Psoas muscle (tissue), 8 donors: ENCODE measurements at places on chromosomes 6 and 20. TPM values are rescaled to one million over a fixed set of nuclear protein-coding genes. Genes with fewer than 3 reads are reported as not detected.
A peak's percentile ranks its signal among the peaks of the same experiment; 100 is the strongest.

The CLIC1 gene
- 20.6 TPM for polyA plus RNA-seq

The ABHD16B gene
- polyA plus RNA-seq, result 0.04 TPM

DNA sequence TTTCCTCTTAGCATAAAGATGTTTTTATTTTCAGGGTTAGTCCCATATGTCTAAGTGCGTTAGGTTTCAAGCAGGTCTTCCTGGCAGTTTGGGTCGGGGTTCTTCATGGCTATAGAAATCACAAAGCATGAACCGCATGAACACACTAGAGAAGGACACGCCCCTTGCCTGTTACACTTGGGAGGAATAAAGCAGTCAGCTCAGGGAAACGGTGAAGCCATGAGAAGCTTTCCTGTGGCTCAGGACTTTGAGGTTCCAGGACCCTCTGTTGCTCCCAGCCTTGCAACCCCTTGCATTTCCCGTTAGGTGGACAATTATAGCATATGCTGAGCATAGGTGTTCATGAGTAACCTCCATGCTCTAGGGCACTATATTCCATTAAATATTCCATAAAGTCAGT, 96.7 kb downstream of the SYCP2 start:
- no peak for DNase-seq

- no peak for DNase-seq
Measured at GRCh38 chr20:57513199-57513598, 11.7 kb downstream of the CTCFL start.

DNA sequence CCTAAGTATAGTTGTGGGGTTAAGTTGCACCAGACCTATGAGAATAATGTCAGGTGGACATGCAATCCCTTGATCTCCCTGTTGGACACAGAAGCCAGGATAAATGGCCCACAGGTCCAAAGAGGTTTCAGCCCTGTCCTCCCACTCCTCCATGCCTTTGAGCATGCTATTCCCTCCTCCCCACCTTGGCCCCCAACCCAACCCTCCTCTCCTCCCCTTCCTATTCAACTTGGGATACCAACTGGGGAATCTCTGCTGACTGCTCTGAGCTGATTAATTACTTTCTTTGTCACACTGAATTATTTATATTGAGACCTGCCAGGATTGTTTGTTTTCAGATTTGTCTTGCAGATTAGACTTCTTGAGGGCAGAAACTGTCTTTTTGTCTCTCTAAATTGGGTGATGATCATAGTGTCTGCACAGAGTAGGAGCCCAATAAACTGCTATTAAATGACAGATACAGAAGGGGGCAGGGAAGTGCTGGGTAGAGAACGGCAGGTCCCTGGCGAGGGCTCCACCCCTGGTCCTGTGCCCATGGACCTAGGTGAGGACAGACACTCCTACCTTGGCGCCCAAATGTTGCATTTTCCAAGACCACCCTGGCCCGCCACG, 120.9 kb downstream of the UNC5CL start:
- no peak for DNase-seq

DNA sequence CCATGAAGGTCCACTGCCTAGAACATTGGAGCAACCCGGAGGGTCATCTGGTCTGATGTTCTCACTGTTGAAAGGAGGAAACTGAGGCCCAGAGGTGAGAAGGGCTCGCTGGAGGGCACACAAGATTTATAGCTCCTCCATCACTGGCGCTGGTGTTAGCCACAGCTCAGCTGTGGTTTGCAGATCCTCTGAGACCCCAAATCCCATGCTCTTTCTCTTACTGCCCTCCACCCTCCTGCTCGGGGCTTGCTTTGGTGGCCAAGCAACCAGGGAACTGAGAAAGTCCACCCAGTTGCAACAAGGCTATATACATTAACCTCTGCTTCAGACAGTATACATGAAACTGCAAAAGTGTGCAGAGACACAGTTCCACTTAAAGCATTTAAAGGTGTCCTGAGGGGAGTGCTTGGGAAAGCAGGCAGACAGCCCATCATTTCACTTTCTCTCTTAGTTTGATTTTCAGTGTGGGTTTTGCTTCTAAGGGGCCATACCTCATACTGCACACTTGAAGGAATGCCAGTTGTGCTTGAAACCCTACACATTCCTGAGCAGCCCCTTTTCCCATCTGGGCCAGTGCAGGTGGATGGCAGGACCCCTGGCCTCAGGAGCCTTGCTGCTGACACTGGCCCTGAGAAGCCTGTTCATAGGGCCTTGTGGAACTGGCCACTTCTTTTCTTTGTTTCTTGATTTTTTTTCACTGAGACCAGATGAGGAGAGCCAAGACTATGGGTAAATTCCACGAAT, 347.6 kb downstream of the CDC5L start:
- DNase-seq, result no peak

DNA sequence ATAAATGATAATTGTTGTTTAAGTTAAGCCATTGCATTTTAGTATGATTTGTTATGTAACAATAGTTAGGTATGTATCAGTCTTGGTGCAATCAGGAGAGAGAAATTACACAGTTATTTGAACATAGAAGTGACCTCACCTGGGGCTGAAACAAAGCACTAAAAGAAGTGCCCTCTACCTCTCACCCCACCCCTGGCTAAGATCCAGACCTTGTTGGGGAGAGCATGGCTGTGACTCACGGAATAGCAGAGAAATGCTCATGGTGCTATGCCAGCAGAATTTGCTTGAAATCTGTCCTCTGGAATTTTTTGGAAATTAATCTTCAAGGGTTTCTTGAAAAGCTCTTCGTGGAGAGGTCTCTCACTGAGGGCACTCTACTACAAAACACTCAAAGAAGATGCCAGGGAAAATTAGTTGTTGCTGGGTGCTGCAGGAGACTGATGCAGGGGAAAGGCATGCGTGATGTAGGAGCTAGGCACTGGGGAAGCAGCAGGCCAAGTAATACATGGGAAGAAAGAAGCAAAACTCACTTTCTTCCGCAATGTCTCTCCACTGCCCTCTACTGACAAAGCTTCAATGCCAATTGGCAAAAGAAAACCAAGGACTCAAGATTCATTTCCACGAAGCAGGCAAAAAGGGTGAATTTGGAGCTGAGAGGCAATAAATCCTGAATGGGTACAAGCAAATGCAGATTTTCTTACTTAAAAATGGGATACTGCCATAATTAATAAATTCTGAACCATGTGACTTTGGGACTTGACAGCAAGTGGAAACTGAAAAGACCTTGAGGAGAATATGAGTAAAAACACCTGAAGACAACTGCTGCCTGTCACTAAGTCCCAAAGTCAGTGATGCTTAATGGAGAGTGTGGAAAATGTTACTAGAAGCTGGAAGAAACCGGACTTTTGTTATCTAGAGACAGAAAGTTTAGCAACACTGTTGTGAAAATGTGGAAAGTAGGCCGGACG, 136.3 kb upstream of the ZNF184 start:
- no peak for DNase-seq

GRCh38 chr6:7805078-7805849, 79.4 kb downstream of the BMP6 start:
- DNase-seq, result no peak

GRCh38 chr6:72371473-72371872, 250.4 kb upstream of the KCNQ5 start:
- DNase-seq, result no peak

The DNAH8 gene
- not detected for polyA plus RNA-seq

The C4A gene
- polyA plus RNA-seq, result 3.2 TPM

The HAO1 gene
- not detected for polyA plus RNA-seq

DNA sequence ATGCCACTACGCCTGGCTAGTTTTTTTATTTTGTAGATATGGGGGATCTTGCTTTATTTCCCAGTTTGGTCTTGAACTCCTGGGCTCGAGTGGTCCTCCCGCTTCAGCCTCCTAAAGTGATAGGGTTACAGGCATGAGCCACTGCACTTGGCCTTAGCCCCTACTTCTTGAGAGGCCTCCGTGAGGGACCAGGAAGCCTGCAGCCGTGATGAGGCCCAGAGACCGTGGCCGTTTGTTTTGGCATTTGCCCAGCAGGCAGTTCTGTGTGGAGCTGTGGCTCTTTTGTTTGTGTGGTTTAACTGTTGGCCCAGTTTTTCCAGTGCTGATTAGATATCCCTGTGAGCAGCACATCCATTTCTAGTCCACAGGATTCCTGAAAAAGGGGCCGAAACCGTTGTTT, 39.8 kb downstream of the SRSF3 start:
- no peak for DNase-seq

DNA sequence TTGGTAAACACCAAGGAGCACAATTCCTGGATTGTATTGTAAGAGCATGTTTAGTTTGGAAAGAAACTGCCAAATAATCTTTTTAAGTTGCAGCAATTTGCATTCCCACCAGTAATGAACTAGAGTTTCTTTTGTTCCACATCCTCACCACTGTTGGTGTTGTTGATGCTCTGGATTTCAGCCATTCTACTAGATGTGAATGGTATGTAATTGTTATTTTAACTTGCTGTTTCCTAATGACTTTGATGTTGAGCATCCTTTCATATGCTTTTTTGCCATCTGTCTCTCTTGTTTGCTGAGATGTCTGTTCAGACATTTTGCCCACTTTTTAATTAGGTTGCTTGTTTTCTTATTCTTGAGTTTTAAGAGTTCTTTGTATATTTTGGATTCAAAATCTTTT, 1654.1 kb downstream of the GRIK2 start:
- DNase-seq, result no peak

The DUSP15 gene
- polyA plus RNA-seq, result 0.04 TPM

The LY6G6C gene
- polyA plus RNA-seq, result not detected

DNA sequence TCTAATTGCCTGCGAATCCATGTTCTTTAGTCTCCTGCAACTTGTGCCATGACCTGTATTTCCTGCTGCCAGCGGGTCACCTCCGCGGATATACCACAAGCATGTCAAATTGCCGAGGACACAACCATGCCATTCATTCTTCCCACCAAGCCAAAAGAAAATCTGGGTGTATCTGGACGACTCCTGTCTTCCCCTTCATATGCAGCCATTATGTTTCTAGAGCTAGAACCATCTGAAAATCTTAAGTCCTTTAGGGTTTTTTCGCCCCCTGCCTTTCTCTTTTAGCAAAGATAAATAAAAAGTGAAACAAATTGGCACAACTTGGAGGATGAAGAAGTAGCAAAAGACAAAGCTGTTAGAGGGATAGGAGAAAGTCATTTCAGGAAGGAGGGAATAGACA, 242.6 kb downstream of the ARID1B start:
- no peak for DNase-seq

- no peak for DNase-seq
Measured at GRCh38 chr6:90038961-90039653, 144.8 kb downstream of the GJA10 start.

DNA sequence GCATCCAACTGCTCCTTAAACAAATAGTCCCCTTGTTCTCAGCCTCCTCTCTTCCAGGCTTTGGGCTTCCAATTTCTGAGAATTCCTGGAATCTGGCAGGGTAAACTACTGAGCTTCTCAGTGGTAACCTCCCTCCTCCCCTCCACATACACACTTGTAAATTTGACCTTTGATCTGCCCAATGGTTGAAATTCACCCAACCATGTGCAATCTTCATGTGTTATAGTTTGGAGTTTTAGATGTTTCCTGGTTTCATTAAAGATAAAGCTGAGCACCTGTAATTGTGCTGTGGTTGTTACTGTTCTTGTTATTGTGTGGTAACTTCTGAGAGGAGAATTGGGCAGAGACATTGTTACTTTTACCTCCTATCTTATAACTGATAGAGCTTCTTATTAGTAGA, 328.4 kb downstream of the TPBG start:
- DNase-seq, result no peak

The L3MBTL1 gene
- polyA plus RNA-seq, result 4.3 TPM

- DNase-seq, result no peak
Measured at GRCh38 chr6:38943964-38944363, 104.6 kb upstream of the GLP1R start.

DNA sequence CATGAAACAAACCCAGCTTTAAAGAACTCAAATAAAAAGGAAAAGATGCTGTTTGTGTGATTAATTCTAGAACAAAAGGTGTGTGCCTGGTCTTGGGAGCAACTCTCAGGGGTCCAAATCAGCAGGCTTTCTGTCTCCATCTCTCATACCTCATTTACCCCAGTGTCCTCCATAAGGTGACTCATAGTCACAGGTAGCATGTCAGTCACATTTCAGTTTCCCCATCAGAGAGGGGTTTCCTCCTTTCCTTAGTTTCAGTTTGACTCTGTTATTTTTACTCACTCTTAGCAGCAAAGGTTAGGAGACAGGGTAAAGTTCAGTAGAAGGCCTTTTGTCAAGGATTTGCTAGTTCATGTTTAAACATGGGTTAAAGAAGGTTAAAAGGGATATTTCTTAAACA, 46.2 kb downstream of the OGFRL1 start:
- no peak for DNase-seq

DNA sequence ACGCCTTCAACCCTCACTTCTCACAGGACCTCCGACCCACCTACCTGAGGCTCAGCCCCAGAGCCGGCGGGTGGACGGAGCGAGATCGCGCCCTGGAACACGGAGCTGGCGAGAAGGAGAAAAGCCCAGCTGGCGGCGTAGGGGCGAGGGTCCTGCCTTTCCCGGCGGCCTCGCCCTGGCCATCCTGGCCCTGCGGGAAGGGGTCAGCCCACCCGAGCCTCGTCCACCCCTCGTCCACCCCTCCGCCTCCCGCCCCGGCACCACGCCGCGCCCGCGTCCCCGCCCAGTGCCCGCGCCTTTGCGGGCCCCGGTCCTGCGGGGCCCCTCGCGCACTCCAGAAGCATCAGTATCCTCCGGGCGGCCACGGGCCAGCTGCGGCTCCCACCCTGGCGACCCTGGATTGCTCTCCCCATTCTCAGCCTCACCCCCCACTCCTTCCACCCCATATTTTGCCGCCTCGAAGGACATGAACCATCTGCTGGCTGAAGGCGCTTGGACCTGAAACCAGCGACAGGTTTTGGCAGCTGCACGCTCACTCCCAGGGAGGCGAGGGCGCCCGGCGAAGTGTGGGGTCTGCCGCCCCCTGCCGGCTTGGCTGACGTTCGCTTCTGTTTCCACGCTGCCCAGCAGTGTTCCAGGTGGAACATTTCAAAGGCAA, 65.1 kb downstream of the PLG start:
- peak; percentile 59 for DNase-seq

The RIPPLY2 gene
- 0.59 TPM for polyA plus RNA-seq

The AIF1 gene
- 11.3 TPM for polyA plus RNA-seq

The LRP11 gene
- polyA plus RNA-seq, result 2.5 TPM

The MEI4 gene
- polyA plus RNA-seq, result not detected

DNA sequence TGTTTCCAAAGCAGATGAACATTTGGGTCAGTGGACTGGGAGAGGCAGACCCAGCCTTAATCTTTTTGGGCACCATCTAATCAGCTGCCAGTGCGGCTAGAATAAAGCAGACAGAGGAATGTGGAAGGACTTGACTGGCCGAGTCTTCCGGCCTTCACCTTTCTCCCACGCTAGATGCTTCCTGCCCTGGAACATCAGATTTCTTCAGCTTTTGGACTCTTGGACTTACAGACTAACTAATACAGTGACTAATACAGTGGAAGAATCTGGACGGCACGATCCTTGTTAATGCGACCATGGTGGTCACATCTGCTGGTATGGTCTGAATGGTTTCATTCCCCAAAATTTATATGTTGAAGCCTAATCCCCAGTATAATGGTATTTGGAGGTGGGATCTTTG, 122.6 kb upstream of the NXT1 start:
- DNase-seq, result no peak

DNA sequence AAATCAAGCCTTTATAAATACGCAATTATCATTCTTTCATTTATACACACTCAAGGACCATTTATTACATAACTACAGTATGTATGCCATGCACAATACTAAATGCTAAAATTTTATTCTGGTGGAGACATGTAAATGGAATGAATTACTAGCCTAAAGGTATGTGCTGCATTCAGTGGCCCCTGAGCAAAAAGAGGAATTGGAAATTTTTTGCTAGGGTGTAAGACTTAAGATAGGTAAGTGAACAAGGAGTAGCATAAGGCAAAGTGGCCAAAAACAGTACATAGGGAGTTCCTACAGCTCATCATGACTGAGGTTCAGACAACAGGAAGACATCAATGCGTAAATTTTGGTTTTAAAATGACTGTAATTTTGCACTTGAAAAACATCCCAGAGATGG, 2.3 kb upstream of the MTFR2 start:
- no peak for DNase-seq

- DNase-seq, result no peak
Measured at GRCh38 chr6:1395941-1396908, 6.8 kb downstream of the FOXF2 start.
